Activated T-cell treated with anti-CD3 and anti-CD28 coated beads, Interleukin-2, amount 50 U/mL, for 4 hours (primary cell): ENCODE measurements at places on chromosomes 11 and 22. TPM values are rescaled to one million over a fixed set of nuclear protein-coding genes. Genes with fewer than 3 reads are reported as not detected.

GRCh38 chr11:114308689-114309089 is 12.5 kb downstream of the NNMT start:
- no peak for DNase-seq

Gene CRYBB1
- not detected for total RNA-seq

Gene WNT7B
- not detected for total RNA-seq

DNA sequence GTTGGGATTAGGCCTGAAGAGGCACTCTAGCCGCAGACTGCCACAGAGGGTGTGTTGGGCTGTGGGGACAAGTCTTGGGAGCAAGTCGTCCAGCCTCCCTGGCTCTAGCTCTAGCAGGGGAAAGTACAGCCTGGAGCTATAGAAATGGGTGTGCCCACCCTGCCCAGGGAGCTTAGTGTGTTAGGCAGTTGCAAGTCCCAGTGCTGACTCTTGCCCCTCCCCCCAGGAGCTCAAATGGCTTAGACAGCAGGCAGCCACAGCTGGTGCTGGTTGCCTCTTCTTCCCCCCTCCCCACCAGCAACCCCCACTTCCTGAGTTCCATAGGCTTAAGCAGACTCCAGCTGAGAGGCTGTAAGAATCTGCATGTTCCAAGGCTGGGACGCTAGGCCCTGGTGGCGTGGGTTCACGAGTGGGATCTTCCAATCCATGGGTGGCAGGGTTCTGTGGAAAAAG is 61.2 kb downstream of the GUCY1A2 start:
- DNase-seq = no peak

DNA sequence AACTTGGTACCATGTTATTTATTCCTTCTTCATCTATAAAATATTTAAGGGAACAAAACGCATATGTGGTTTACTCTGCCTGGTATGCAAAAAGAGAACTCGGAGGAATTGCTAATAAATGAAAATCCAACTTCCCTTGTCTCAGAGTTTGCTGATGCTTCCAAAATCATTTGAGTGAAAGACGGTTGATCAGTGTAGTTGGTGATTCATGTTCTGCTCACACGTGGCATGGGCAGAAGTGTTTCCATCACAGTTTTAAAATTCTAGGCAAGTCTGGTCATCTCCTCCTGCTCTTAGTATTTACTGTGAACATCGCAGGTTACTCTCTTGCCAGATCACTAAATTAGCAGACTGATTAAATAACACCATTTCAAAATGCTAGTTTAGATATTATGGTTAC is 11.9 kb upstream of the PARVB start:
- DNase-seq = no peak

Gene DENND6B
- 1.6 TPM for total RNA-seq

DNA sequence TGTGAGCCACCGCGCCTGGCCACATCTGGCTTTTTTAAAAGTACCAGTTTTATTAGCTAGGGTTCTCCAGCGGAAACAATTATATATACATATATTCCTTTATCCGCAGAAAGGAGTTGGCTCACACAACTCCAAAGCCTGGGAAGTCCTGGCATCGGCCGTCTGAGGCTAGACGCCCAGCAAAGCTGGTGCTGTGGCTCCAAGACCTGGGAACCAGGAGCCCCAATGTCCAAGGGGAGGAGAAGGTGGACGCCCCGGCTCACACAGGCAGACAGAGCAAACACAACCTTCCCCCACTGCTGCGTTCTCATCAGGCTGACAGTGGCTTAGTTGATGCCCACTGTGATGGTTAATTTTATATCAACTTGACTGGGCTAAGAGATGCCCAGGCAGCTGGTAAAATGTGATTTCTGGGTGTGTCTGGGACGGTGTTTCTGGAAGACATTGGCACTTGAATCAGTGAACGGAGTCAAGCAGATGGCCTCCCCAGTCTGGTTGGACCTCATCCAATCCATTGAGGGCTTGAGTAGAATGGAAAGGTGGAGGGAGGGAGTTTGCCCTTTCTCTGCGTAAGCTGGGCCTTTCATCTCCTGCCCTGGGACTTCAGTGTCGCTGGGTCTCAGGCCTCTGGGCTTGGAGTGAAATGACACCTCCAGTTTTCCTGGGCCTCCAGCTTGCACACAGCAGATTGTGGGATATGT is 904.4 kb downstream of the BRD1 start:
- no peak for DNase-seq

GRCh38 chr22:41620589-41621098 is at the start of gene DESI1:
Gene DESI1, minus strand, starts transcription at chr22:41621043. Its CDS starts 204 bp downstream, at chr22:41620839.
- no peak for DNase-seq

GRCh38 chr11:116538677-116539076 is 234.1 kb downstream of the BUD13 start:
- DNase-seq = no peak

GRCh38 chr11:68266121-68266891 is 5.5 kb downstream of the C11orf24 start:
- no peak for DNase-seq

Gene CYB5R2
- total RNA-seq = 0.71 TPM

Gene GRAP2
- total RNA-seq = 26.4 TPM

- no peak for DNase-seq
These were observed 514.2 kb downstream of the NTM start for GRCh38 chr11:131884461-131885073.

Gene SCGB2A2
- not detected for total RNA-seq

Gene MISFA
- 0.96 TPM for total RNA-seq

GRCh38 chr22:47146391-47146790 is 383.9 kb downstream of the TBC1D22A start:
- DNase-seq = no peak

DNA sequence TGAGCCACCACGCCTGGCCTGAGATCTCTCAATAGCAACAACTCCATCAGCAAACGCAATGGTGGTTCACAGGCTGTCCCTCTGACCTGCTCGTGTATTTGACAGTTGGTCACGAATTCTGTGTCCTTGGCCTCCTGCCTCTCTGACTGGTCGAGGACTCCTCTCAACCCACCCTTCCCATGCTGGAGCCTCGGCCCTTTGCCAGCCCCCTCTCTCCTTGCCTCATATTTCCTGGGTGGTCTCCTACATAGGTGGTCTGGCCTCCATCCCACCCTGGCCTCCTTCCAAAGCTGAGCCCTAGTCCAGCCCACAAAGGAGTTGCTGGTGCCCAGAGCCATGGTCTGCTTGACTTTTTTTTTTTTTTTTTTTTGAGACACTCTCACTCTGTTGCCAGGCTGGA is 11.4 kb upstream of the A4GALT start:
- no peak for DNase-seq

- DNase-seq = no peak
These were observed 14.3 kb downstream of the PACSIN2 start for GRCh38 chr22:43000441-43001175.

GRCh38 chr11:58913685-58914084 is 25.6 kb upstream of the GLYATL1 start:
- no peak for DNase-seq

DNA sequence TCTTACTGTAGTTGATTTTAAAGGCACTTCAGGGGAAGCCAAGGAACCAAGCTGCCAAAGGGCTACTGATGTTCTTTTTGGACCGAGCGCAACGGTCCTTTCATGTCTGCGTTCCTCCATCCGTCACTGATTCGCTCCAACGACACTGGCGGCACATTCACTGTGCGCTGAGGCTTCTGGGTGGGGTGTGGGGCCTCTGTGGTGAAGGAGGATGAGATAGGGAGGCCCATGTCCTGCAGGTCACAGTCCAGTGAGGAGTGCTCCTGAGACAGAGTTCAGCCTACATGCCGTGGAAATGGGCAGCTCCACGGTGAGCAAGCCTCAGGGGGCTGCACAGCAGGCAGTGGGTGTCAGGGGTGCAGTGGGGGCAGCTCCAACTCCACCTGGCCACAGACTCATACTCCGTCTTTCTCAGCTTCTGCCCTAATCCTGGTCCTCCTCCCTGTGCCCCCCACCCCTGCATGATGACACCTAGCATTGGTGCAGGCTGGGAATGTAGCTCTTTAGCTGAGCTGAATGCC is 87.8 kb upstream of the SHANK2 start:
- no peak for DNase-seq
